ENCODE measurements at places on chromosomes 2 and 18.
A peak's percentile ranks its signal among the peaks of the same experiment; 100 is the strongest.

DNA sequence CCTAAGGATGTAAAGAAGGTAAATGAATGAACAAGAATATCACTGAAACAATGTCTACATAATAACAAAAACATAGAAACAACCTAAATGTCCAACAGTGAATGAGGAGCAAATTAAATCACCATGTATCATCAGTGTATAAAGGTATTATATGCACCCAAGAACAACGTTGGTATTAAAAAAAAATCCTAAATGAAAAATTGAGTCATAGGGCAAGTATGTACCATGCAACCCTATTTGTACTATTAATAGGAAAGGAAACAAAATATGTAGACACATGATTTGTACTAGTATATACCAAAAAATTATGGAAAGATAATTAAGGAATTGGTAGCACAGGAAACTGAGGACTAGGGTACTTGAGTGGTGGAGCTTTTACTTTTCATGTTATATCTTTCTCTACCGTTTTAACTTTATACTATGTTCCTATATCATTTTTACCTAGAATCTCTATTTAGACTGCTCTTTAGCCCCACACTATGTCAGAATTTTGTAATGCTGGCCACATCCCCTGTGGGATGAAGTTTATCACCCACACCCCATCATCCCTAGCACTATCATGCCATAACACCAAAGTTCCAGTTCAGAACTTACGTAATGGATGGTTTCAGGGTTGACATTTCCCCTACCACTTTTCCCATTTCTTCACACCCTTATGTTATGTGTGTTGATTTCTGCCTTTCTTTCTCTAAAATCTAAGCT lies 25.6 kb downstream of the IKZF2 start:
- no peak for DNase-seq

DNA sequence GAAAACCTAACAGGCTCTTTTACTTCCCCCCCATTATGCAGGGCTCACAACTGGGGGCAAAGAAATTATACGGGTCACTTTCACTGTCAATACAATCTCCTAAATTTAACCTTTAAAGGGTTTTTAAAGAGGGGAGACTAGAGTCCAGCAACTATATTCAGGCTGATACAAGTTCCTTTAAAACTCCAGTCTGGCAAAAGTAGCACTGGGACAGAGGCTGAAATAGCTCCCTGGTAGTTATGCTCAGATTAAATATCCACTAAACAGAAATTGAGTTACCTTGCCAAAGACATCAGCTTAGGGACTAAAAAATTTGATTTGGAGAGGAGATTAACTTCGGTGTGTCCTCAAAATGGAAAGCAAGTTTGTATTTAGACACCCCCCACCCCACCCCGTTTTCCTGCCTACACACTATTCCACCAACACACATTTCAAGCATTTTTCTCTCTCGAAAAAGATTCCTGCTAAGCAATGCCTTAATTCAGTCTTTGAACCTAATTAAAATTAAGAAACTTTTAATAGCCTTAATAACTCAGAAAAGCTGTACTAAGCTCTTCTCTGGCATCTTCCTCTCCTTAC lies 127.2 kb downstream of the OSBPL1A start:
- DNase-seq: no peak

DNA sequence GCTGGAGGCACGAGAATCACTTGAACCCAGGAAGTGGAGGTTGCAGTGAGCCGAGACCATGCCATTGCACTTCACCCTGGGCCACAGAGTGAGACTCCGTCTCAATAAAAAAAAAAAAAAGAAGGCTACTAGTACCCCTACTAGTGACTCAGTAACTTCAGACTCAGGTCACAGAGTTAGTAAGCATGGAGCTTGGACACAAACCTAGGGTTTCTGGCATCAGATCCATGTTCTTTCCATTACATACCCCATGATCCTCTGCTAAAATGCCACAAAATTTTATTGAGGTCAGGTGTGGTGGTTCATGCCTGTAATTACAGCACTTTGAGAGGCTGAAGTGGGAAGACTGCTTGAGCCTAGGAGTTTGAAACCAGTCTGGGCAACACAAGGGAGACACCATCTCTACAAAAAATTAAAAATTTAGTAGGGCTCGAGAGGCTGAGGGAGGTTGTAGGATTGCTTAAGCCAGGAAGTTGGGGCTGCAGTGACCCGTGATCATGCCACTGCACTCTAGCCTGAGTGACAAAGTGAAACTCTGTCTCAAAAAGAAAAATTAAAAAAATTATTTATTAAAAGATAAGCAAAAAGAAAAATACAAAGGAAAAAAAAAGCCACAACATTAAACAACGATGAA lies 45.1 kb downstream of the DHX57 start:
- no peak for DNase-seq

DNA sequence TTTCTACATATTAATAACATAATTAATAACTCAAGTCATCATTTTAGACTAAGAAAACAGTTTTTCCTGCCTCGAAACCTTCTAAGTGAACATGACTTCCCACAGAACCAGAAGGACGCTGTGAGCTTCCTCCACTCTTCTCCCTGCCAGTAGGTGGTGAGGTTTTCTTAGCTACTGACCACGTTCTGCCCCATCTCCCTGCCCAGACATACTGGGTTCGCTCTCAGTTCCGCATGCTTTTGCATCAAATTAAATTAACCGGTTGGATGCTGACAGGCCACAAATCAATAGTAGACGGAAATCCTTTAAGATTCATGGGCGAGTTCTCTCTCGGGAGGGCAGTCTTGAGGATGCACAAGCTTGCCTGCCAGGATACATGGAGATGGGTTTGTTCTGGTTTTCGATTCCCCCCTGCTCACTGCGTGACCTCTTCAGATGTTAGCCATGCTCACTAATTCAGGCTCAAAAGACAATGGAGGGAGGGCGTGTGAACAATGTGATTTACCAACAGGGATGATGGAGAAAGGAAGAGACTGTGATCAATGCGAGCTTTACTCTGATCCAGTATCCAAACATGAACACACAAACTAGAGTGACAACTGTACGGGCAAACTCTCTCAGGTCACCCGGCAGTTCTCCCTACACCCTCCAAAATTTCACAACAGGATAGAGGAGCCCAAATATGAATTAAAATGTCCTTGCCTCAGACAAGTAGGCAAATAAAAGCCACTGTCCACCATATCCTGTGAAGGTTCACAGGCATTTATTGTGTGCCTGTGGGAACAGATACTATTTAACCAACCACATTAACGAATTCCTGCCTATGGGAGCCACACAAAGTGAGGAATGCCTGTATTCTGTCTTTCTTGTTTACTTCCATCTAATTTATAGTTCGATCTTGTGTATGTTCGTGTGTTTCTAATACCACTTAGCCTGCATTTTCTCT lies 375.7 kb downstream of the EIPR1 start:
- DNase-seq: no peak

GRCh38 chr2:33210626-33211025 lies 263.9 kb downstream of the LTBP1 start:
- no peak for DNase-seq

DNA sequence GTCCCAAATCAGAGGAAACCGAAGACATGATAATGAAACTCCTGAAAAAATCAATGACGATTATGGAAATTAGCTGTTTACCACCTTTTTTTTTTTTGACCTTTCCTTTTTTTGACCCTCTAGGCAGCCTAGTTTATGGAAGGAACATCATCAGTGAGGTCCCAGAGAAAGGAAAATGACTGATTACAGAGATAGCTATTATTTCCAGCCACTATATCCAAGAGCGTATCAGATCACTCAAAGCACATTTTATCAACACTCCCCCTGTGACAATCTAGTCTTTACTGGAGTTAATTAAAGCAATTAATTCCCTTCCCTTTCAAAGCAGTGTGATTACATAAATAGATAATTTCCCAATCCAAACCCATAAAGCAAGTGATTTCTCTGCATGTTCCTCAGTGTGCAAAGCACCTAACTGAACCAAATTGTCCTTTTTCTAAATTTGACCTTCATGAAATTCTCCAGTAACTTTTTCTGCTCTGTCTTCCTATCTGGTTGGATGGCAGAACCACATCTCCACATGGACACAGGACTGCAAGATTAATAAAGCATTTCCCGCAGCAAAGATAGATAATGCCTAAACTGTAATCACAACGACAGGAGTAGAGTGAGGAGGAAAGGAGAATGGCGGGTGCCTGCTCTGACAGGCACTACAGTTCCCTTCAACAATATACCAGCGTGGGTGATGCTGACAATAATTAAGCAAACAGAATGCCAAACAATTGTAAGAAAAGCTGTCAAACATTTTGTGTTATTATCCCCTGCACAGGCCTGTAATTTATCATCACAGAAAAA lies 194.4 kb downstream of the SLC8A1 start:
- DNase-seq: no peak

- DNase-seq: no peak
These were observed 4.5 kb downstream of the GATA6 start for GRCh38 chr18:22173928-22174301.

DNA sequence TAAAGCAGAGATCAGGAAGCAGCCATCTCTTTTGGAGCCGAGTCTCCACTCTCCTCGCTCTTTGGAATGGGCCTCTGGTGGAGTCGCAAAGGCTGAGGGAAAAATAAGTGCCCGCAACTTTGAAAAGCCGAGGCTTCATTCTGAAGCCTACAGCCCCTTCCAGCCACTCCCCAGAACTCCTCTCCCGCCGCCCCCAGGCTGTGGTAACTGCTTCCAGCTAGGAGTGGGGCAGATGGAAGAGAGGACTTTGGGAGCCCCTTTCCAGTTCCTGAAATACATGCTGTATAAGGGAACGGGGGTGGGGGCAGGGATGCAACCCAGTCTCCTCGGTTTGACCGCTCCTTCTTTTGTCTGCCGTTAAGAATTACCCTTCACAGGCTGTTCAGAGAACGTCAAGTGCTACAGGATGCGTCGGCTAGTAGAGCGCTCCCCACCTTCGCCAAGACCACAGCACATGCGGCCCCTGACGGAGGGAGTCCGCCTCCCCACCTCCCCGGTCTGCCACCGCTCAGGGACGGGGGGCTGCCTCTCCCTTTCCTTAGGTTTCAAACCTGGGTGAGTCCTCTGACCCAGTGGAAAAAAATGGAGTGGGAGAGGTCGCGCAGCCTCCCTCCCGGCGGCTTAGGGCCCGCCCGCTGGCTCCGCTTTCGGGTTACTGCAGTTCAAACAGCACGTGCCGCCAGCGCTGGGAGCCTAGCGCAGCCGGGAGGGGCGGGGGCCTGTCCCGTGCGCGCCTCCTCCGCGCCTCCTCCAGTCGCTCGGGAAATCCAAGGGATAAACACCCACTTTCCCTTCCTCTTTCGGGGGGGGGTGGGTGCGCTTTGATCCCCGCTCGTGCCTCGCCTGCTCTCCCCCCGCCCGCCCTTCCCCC lies 4.9 kb downstream of the CYP26B1 start:
- DNase-seq: no peak

- peak; percentile 8 for DNase-seq
These were observed 102.2 kb upstream of the ASB18 start for GRCh38 chr2:236366397-236366796.

- no peak for DNase-seq
These were observed 124.1 kb downstream of the DNAH6 start for GRCh38 chr2:84640411-84640810.

- no peak for DNase-seq
These were observed 42.2 kb downstream of the CHST9 start for GRCh38 chr18:27142891-27143290.

- no peak for DNase-seq
These were observed 29.8 kb downstream of the EPC2 start for GRCh38 chr2:148674063-148675020.

DNA sequence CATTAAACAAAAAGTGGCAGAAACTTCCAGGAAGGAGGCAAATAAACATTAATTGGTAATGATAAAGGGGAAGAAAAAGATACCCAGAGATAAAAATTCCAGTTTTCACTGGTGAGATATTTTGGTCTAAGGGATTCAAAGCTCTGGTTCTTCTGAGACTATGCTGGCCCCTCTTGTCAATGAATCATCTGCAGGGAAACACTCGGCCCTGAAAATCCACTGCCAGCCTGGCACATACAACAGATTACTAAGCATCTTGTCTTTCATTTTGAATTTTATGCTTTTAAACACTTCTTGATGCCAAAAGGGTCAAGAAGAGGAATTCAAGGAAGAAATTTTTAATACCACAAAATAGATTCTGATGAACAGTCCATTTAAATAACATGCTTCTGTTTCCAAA lies 1603.8 kb upstream of the ZEB2 start:
- DNase-seq: no peak

GRCh38 chr2:126657148-126657635 lies 1.2 kb downstream of the GYPC start:
- no peak for DNase-seq

DNA sequence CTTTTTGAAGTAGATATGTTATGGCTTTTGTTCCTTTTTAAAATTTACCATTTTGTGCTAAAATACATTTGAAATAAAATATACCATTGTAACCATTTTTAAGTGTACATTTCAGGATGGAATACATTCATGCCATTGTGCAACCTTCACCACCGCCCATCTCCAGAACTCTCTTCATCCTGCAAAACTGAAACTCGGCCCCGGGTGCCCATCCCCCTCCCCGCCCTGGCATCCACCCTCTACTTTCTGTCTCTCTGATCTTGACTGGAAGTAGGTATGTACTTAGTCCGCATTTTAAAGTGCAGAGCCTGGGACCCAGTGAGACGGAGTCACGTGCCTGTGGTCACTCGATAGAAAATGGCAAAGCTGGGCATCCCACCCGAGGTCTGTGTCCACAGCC lies 45.6 kb downstream of the DIPK1C start:
- no peak for DNase-seq

DNA sequence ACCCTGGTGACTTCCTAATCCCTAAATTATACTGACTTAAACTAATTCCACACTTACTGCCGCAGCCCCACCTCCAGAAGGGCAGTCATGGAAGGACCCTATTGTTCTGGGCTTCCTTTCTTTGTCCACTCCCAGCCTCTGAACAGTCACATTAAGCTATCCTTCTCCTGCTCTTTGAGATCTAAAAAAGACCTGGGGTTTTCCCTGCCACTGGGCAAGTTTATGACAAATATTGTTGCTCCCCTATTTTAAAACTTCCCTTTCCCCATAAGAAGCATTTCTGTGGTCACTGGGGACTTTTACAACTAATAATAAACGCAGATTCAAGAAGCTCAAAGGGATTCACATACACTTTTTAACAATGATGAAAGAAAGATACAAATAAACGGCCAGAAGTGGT lies 47.2 kb upstream of the XPO1 start:
- DNase-seq: no peak

GRCh38 chr2:52936029-52936428 lies 831.6 kb upstream of the CHAC2 start:
- DNase-seq: no peak

DNA sequence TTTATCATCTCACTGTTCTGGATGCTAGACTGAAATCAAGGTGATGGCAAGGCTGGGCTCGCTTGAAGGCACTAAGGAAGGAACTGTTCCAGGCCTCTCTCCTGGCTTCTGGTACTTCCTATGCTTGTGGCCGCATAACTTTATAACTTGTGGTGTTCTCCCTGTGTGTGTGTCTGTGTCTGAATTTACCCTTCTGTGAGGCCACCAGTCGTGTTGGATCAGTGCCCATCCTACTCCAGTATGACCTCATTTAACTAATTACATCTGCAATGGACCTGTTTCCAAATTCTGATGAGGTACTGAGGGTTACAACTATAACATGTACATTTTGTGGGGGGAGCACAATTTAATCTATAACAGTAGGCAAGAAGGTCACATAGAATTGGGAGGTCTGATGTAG lies 41.6 kb downstream of the LYPD6B start:
- no peak for DNase-seq

GRCh38 chr2:11802782-11803191 lies 56.4 kb downstream of the LPIN1 start:
- DNase-seq: no peak

GRCh38 chr2:121334581-121335293 lies 49.7 kb upstream of the TFCP2L1 start:
- DNase-seq: no peak

GRCh38 chr2:12057436-12058166 lies 311.2 kb downstream of the LPIN1 start:
- peak; percentile 30 for DNase-seq

All from activated CD8-positive, alpha-beta memory T cell treated with anti-CD3 and anti-CD28 coated beads for 4 hours (primary cell).